Astrocyte (in vitro differentiated cells and primary cell): ENCODE measurements at places on chromosomes 2 and 18. TPM values are rescaled to one million over a fixed set of nuclear protein-coding genes. Genes with fewer than 3 reads are reported as not detected.

DNA sequence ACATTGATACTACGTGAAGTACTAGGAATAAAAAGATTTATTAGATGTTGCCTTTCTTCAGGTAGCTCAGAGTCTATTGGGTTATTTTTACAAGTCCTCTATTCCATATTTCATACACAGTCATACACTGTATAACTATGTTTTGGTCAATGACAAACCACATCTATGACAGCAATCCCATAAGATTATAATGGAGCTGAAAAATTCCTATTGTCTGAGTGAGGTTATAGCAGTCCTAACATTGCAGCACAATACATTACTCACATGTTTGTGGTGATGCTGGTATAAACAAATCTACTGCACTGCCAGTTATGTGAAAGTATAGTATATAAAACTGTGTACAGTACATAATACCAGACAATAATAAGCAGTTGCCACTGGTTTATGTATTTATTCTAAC is 595.1 kb downstream of the MBD2 start:
- H3K27me3 ChIP-seq = no peaks in the 10 kb centered on the region
- H3K4me1 ChIP-seq = no peaks in the 10 kb centered on the region
- no peak for DNase-seq
- H3K27ac ChIP-seq = no peak overlapping the region

DNA sequence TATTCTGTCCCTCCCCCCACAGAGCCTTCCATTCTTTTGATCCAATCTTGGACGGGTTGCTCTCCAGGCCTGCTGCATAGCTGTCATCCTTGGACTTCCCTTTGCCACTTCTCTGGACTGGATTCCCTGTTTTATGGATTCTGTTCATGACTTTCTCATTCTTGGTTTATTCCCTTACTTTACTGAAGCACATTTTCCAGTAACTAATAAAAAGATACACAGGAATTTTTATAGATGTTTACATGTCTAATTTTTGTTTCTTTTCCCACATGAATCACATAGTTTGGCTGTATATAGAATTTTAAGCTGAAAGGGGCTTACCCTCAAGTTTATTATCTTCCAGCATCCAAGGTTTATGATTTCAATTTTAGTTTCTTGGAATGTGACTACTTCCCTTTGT is 37.9 kb downstream of the GDF7 start:
- no peaks in the 10 kb centered on the region for H3K36me3 ChIP-seq
- no peaks in the 10 kb centered on the region for H3K4me1 ChIP-seq
- no peak for DNase-seq
- H3K27ac ChIP-seq = no peak overlapping the region

DNA sequence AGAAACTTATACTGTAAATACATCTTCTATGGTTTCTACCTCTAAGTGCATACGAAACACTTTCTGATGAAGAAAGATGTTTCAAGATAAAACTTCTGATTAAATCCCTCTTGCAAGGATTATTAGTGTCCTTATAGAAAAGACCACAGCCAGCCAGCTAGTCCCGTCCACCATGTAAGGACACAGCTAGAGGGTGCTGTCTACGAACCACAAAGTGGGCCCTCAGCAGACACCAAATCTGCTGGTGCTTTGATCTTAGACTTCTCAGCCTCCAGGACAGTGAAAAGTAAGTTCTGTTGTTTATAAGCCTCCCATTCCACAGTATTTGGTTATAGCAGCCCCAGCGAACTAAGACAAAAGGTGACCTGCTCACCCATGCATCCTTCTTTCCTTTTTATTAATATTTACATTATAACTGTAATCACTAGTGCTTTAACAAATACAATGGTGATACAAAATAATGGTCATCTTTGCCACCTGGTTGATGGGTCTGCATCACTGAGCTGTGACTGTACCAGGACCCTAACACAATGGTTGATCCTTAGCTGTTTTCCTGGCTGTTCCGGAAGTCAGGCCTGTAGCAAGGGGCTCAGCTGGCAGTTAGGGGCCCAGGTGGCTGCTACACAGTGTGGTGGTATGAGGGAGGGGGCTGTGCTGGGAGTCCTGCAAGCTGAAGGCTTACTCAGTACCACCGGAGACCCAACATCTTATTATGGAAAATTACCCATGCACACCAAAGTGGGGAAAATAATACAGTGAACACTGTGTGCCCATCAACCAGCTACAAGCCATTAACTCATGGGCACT is 108.5 kb upstream of the SMAD7 start:
- peaks cover 18% of the 10 kb centered on the region for H3K4me1 ChIP-seq
- no peak for DNase-seq
- H3K36me3 ChIP-seq = no peaks in the 10 kb centered on the region
- H3K4me3 ChIP-seq = no peak overlapping the region

DNA sequence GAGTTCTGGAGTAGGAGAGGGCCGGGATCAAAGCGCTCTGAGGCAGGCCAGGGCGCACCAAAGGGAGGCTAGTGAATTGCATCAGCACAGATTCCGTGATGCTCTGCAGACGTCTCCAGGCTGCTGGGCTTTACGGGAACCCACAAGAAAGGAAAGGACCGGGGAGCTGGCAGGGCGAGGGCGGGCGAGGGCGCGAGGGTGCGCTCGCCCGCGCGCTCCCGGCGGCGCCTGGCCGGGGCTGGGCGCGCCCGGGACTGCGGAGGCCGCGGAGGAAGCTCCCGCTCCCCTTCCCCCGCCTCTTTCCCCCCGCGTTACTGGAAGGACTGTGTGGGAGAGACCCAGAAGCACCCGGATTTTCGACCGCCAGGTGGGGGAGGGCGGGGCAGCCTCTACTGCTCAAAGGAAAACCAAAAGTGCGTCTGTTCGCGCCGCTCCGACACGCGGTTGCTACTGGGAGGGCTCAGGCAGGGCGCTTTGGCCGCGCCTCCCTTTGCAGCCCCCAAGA is 2.4 kb upstream of the FOSL2 start:
- H3K4me1 ChIP-seq = peaks cover 36% of the 10 kb centered on the region
- peak; percentile 90 for DNase-seq
- peak overlapping the region; percentile 82 for H3K4me3 ChIP-seq
- H3K36me3 ChIP-seq = no peaks in the 10 kb centered on the region

The IHH gene
- not detected in 2 replicates for total RNA-seq

The UGT1A10 gene
- not detected in 2 replicates for total RNA-seq
